ENCODE measurements at places on chromosomes 6 and 20. TPM values are rescaled to one million over a fixed set of nuclear protein-coding genes. Genes with fewer than 3 reads are reported as not detected.

Gene SH3BGRL2
- total RNA-seq, result 8.5 TPM

DNA sequence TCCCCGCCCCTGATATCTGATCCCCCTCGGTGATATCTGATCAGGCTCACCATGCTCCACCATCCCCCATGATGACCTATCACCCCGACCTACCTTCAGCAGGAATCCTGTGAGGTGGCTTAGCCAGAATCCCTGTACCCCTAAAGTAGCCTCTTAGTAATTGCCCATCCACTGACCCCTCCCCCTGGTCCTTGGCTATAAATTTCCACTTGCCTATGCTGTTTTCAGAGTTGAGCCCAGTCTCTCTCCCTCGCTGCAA lies 177.5 kb upstream of the GGTLC1 start:
- no peak for DNase-seq
- H3K27me3 ChIP-seq, result no peaks in the 10 kb centered on the region
- no peak overlapping the region for H3K4me3 ChIP-seq
- no peak overlapping the region for H3K27ac ChIP-seq

GRCh38 chr20:38084425-38084951 lies 50.9 kb downstream of the RPRD1B start:
- H3K4me1 ChIP-seq, result 0 out of 2 replicates have a peak, but pooled peaks cover 4% of the 10 kb centered on the region
- DNase-seq, result no peak
- no peaks in the 10 kb centered on the region for H3K27me3 ChIP-seq
- H3K27ac ChIP-seq, result peak overlapping the region; percentile 45

Gene NRN1
- total RNA-seq, result 0.18 TPM

GRCh38 chr6:24139080-24139479 lies 13.1 kb downstream of the NRSN1 start:
- H3K36me3 ChIP-seq, result no peaks in the 10 kb centered on the region
- H3K27ac ChIP-seq, result no peak overlapping the region
- H3K27me3 ChIP-seq, result no peaks in the 10 kb centered on the region
- H3K4me1 ChIP-seq, result no peaks in the 10 kb centered on the region

GRCh38 chr6:37210313-37210968 lies 40.5 kb downstream of the PIM1 start:
- no peak overlapping the region for H3K27ac ChIP-seq
- H3K4me1 ChIP-seq, result no peaks in the 10 kb centered on the region
- H3K4me3 ChIP-seq, result no peak overlapping the region
- H3K36me3 ChIP-seq, result no peaks in the 10 kb centered on the region
- DNase-seq, result peak; percentile 80

- no peaks in the 10 kb centered on the region for H3K36me3 ChIP-seq
- H3K27me3 ChIP-seq, result no peaks in the 10 kb centered on the region
- H3K4me3 ChIP-seq, result no peak overlapping the region
- no peak overlapping the region for H3K27ac ChIP-seq
- no peak for DNase-seq
Observed at GRCh38 chr6:136641873-136642465, 91.7 kb upstream of the MAP7 start.

DNA sequence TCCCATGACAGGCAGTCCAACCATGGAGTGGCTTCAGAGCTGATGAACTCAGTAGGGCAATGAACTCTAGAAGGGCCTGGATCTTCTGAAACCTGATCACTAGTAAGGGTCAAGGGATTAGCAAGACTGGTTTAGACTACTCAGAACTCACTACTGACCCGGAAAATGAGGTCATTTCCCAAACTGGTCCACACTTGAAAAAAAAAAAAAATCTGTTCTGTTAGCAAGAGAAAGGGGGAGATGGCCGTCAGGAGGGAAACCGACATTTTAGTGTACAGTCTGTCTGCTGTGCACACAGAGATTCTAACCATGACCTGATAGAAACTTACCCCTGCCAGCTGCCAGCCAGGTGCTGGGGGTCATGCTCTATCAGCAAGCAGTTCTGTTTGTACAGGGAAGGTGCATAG lies 262.4 kb upstream of the AGPAT4 start:
- H3K27me3 ChIP-seq, result no peaks in the 10 kb centered on the region
- no peaks in the 10 kb centered on the region for H3K4me1 ChIP-seq
- no peak for DNase-seq
- no peak overlapping the region for H3K27ac ChIP-seq
- H3K4me3 ChIP-seq, result no peak overlapping the region

- no peaks in the 10 kb centered on the region for H3K36me3 ChIP-seq
- no peak overlapping the region for H3K27ac ChIP-seq
- no peak for DNase-seq
Observed at GRCh38 chr6:121717686-121718085, 282.2 kb downstream of the GJA1 start.

Gene PNPLA1
- not detected for total RNA-seq

GRCh38 chr6:90293319-90293953 lies 3.2 kb downstream of the BACH2 start:
- no peak for DNase-seq
- H3K36me3 ChIP-seq, result no peaks in the 10 kb centered on the region
- H3K27me3 ChIP-seq, result peaks cover 2% of the 10 kb centered on the region
- H3K4me3 ChIP-seq, result no peak overlapping the region
- H3K4me1 ChIP-seq, result peaks cover 5% of the 10 kb centered on the region
- no peak overlapping the region for H3K27ac ChIP-seq

Gene NHSL1
- total RNA-seq, result 20.6 TPM

GRCh38 chr6:116139917-116140316 lies 14.0 kb upstream of the COL10A1 start:
- H3K27ac ChIP-seq, result no peak overlapping the region
- DNase-seq, result no peak
- H3K27me3 ChIP-seq, result no peaks in the 10 kb centered on the region
- no peaks in the 10 kb centered on the region for H3K4me1 ChIP-seq
- no peaks in the 10 kb centered on the region for H3K36me3 ChIP-seq

GRCh38 chr20:35663516-35664465 lies 909 bp downstream of the CPNE1 start:
- H3K36me3 ChIP-seq, result peaks cover 3% of the 10 kb centered on the region
- no peaks in the 10 kb centered on the region for H3K27me3 ChIP-seq
- peak overlapping the region; percentile 93 for H3K4me3 ChIP-seq
- H3K4me1 ChIP-seq, result peaks cover 23% of the 10 kb centered on the region
- no peak for DNase-seq

Gene CASP8AP2
- total RNA-seq, result 22.9 TPM

Gene AGER
- 3.7 TPM for total RNA-seq

- H3K36me3 ChIP-seq, result no peaks in the 10 kb centered on the region
- H3K27ac ChIP-seq, result no peak overlapping the region
- no peak for DNase-seq
- no peak overlapping the region for H3K4me3 ChIP-seq
- no peaks in the 10 kb centered on the region for H3K4me1 ChIP-seq
- H3K27me3 ChIP-seq, result no peaks in the 10 kb centered on the region
Observed at GRCh38 chr6:21961226-21961625, 335.6 kb downstream of the PRL start.
